ENCODE measurements at places on chromosomes 4 and X.

GRCh38 chr4:185536411-185536709 is 1.1 kb upstream of the PDLIM3 start:
- DNase-seq: no peak

- no peak for DNase-seq
Observed at GRCh38 chr4:154560419-154560801, 2.4 kb upstream of the FGB start.

DNA sequence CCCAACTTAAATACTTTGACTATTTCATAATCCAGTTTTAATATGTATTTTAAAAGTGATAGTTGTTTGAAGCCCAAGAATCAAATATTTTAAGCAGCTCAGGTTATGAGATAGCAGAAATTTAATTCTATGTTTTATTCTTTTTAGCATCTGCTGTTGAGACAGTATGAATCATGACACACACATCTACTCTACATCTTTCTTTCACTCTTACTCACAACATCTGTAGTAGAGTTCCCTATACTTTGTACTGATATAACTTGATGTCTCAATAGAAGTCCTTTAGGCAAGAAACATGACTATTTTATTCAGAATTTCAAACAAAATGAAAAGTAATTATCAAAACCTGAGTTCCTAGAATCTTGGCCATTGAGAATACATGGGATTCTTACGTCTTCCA is 187.9 kb upstream of the GNPDA2 start:
- DNase-seq: no peak

DNA sequence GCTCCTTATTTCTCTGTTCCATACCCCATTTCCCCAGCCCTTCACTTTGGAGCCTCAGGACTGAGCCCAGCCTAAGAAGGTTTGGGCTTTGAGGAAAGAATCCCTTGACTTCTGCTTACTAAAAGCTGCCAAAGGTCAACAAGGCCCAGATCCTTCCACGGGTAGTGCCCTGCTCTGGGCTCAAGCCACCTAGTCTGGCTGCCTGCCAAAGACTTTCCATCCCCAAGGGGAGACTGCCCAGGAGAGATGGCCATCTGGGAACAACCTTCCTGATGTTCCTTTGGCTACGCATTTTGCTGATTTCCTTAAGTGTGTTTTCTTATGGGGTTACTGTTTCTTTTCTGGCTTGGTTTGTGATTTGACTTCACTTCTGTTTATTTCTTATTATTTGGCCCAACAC is 49.8 kb upstream of the NDP start:
- DNase-seq: no peak

DNA sequence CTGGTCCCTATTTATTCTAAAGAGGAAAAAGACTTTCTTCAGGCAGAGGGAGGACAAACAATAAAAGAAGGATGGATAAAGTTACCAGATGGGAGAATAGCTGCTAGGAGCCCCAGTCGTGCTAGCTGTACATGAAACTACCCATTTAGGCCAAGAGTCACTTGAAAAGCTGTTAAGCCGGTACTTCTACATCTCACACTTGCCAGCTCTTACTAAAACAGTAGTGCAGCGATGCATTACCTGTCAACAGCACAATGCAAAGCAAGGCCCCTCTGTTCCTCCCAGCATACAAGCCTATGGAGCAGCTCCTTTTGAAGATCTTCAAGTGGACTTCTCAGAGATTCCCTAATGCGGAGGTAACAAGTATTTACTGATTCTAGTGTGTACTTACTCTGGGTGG is 1138.8 kb downstream of the ARAP2 start:
- peak; percentile 100 for DNase-seq

DNA sequence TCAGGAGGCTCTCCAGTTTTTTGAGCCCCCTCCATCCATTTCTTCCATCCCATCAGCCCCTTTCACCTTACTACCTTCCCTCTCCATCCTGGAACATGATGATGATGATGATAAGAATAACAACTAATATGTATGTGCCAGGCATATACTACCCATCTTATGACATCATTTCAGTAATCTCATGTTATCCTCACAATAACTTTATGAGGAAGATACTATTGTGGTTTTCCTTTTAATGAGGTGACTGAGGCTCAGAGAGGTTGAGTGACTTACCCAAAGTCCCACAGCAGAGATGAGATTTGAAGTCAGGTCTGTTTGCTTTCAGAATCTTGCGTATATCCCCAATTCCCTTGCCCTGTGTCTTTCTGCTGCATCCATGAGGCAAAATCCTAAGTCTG is 55.1 kb downstream of the RTL9 start:
- DNase-seq: no peak

DNA sequence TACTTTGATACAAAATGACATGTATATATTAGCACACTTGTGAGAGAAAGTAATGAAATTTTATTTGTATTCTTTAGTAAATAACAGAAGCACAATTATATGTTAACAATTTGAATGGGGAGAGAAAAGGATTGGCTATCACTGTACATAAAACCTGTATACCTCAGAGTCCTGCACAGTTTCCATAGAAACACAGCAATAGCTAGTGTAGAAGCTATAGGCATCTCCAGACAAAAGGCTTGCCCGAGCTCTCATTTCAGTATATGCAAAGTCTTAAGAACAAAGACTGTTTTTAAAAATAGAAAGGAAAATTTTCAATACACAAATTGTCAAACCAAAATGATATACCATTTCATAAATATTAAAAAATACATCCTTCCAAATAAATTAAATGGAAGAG is 38.5 kb downstream of the GPM6A start:
- DNase-seq: no peak

GRCh38 chrX:24426921-24427746 is 38.0 kb upstream of the PDK3 start:
- no peak for DNase-seq

GRCh38 chrX:15724911-15725310 is 13.2 kb upstream of the CA5B start:
- DNase-seq: no peak

- peak; percentile 19 for DNase-seq
Observed at GRCh38 chrX:130060122-130061069, 49.9 kb downstream of the ELF4 start.

- DNase-seq: no peak
Observed at GRCh38 chr4:31467781-31468180, 747.6 kb downstream of the PCDH7 start.

- DNase-seq: peak; percentile 2
Observed at GRCh38 chrX:123884809-123885408, 25.1 kb downstream of the XIAP start.

- no peak for DNase-seq
Observed at GRCh38 chr4:187075514-187075913, 351.9 kb upstream of the FAT1 start.

GRCh38 chr4:6803246-6803645 is 20.7 kb downstream of the KIAA0232 start:
- DNase-seq: no peak

DNA sequence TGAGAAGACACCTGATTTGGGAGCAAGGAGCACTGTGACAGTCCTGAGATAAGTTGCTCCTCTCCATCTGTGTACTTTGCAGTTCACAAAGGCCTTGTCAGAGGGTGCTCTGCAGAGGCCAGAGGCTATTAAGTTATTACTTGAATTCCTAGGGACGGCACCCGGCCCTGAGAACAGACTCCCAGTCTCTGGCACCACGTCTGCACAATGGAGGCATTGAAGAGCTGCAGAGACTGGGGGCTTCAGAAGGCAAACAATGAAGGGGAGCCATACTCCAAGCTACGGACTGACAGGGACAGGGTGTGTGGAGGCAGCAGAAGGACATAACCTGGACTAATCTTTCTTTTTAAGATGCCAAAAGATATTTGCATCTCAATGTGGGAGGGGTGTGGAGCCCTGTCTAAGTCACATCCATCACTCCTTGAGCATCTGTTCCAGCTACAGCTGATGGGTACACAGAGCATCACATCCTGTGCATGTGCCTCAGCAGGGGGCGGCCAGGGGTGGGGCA is 11.5 kb downstream of the RASGEF1B start:
- DNase-seq: no peak

DNA sequence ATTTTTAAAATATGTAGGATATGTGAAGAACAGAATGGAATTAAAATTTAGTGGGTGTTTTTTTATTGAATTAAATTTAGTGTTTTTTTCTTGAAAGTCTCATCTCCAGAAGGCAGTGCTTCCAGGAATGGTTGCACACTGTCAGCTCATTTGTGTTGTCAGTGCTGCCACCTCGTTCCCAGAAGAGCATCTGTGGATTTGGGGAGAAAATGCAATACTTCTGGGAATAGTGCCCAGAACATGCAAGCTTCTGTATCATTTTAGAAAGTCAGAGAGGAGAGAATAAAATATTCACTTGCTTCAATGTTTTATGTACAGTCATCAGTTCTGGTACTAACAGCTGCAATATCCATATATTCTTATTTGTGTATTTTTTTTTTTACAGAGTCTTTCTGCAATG is 608.8 kb downstream of the PCDH7 start:
- DNase-seq: no peak

DNA sequence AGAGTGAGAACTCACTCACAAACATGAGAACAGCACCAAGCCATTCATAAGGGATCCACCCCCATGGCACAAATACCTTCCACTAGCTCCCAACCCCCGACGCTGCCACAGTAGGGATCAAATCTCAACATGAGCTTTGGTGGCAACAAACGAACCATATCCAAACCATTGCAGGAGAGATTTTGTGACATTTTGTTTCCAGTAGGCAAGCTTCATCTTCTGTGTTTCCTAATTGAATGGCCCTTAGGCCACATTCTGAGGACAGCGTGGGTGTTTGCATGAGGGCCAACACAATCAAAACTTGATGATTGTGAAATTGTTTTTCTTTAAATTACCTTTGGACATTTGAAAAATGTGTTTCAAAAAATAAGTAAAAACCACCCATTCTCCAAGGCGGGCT is 102.6 kb upstream of the LNX1 start:
- no peak for DNase-seq

GRCh38 chr4:112036886-112037285 is 108.4 kb upstream of the FAM241A start:
- DNase-seq: no peak

GRCh38 chr4:53040851-53041250 is 178.7 kb downstream of the RASL11B start:
- no peak for DNase-seq

GRCh38 chr4:161926033-161926828 is 237.6 kb downstream of the FSTL5 start:
- DNase-seq: no peak

GRCh38 chr4:124019749-124020549 is 623.4 kb downstream of the SPRY1 start:
- no peak for DNase-seq

- no peak for DNase-seq
Observed at GRCh38 chr4:65971686-65972085, 301.4 kb upstream of the EPHA5 start.

DNA sequence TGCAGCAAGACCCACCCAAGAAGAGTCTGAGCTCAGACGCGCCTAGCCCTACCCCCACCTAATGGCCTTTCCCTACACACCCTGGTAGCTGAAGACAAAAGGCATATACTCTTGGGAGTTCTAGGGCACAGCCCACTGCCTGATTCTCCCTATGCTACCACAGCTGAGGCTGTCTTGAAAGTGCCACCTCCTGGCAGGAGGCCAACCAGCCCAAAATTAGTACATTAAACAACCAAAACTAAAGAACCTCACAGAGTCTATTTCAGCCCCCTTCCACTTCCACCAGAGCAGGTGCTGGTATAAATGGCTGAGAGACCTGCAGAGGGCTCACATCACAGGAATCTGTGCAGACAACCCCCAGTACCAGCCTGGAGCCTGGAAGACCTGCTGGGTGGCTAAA is 119.1 kb downstream of the HMGN5 start:
- no peak for DNase-seq

DNA sequence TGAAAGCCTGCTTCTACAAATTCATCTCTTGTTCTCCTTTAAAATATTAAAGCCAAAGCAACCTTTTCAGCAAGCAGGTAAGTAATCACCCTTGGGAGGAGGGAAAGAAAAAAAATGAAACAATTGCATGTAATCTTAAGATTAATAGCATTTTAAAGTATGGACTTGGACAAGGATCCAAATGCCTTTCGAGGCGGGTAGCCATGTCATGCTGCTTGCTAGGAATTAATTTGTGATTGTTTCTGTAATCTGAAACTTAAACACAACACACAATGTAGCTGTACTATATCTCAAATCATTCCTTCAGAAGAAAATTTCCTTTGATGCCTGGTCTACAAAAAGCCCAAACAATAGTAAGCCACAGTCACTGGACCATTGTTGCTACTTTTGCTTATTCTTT is 112.4 kb upstream of the CBR4 start:
- no peak for DNase-seq

DNA sequence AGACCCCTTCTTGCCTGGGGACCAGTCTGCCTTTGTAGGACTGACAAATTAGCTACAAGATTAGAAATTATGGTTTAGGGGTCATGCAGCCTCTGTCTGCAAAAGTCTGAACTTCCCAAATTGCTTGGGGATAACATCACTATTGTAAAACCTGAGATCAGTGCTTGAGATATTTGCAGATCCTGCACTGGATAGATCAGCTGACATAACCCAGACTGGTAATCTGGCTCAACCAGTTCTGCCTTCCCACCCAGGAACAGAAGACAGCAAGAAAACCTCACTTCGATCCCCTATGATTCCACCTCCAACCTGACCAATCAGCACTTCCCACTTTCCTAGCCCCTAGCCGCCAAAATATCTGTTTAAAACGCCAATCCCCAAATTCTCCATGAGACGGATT is 202.8 kb upstream of the DIAPH2 start:
- no peak for DNase-seq

DNA sequence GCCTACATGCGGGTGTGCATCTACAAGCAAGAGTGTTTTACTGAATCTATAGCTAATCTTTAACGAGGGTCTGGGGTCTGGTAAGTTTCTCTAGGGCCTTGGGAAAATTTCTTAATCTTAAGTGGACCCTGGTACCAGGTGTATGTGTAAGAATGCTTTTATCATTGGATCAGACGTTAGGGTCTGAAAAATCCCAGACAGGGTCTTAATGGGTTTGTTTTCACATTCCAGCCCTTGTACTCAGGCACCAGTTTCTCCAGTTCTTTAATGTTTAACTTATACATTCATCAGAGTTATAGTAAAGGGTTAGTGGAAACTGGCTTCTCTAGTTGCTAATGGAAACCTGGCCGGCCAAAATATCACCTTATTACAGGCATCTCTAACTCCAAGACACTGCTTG is 11.6 kb downstream of the MAGEB16 start:
- no peak for DNase-seq

DNA sequence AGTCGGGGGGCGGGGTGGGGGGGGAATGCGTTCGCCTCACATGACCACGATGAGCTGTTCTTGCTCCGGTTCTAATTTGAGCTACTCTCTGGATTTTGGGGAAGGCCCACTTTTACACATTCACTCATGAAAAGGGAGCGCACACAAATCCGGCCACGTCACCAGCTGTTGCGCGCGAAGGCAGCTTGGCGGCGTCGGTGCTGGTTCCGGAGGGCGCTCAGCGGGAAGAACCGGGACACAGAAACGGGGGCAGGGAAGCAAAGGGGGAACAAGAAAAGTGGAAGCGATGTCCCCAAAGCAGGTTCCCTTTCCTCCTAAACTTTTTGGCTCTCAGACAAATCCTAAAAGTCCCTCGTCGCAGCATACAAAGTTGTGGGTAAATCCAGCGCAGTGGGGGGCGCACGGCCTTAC is 605 bp downstream of the ANXA5 start:
- DNase-seq: no peak

All from NCI-H187 treated with DMSO at 0.1 percent for 48 hours (cell line).